ENCODE measurements at places on chromosomes 16 and 17.

DNA sequence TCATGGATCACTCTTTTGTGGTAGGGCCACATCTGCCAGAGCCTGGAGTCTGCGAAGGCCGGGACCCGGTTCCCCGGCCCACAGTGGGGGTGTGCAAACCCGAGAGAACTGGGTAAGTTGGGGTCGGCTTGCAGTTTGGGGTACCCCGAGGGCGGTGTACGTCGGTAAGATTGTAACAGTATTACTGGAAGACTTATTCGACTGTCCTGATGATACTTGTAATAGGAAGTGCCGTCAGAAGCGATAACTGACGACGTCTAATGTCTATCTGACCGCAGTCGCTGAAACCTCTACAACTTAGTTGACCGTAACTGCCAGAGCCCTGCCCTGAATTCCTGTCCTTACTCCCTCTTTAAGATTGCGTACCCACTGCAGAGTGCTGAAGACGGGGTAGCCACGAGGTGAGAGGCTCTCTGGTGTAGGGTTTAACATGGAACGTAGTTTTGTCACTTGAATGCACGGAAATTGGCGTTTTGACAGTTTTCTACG is 24.0 kb downstream of the TRPV2 start:
- DNase-seq, result peak; percentile 50

GRCh38 chr17:19418251-19418992 is 7.4 kb downstream of the RNF112 start:
- peak; percentile 20 for DNase-seq

GRCh38 chr16:7979448-7980132 is 610.7 kb downstream of the TMEM114 start:
- no peak for DNase-seq

DNA sequence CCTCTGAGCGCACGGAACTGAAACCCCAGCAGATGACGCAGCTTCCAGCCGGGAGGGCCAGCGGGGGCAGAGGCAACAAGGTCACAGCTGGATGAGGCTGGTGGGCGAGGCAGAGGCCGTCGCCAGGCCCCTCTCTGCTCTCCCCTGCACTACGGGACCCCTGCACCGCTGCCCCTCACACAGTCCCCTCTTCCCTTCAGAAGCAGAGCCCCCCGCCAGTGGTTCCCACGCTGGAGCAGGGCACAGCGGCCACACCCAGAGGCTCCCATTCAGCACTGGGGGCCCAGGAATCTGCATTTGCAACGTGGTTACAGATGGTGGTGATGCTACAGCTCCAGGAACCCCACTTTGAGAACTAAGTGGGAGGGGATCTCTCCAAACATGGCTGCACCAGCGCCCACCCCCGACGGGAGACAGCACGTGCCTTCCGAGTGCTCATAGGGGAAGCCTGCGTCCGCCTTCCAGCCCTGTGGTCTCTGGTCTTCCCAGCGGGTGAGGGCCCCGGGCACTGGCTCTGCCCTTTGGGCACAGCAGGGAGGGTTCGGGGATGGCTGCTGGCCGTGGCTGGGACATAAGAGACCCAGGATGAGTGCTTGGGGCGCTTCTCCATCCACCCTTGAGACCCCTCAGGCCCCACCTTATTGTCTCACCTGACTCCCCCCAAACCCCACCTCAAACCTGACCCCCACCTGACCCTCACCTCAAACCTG is 4.7 kb upstream of the RAB40B start:
- no peak for DNase-seq

DNA sequence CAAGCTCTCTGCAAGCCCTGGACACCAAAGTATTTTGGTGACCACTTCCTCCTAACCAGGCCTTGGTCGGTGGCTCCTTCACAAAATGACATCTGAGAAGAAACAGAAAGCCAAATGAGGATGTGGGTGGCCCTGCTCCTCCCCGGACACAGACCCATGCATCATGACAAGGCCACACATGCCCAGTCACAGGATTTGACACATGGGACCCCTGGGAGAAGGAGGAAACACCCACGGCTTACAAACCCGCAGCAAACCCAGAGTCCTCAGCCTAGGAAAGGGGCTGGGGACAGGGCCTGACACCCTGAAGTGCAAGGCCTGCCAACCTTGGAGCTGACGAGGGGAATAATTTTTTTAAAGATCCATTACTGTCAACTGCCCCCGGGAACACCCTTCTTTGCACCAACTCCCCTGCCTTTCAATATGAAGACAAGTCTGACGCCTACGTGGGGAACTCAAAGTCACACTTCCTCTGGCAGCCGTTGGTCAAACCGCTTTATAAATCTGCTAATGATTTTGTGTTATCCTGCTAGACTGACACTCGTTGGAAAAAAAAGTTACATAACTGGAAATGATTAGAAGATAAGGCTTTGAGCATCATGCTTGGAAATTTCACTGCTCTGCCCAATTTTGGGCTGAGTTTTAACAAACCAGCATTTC is 41.3 kb downstream of the GAS7 start:
- peak; percentile 4 for DNase-seq

- DNase-seq, result no peak
These were observed 538.7 kb downstream of the RBFOX1 start for GRCh38 chr16:7871371-7871770.

DNA sequence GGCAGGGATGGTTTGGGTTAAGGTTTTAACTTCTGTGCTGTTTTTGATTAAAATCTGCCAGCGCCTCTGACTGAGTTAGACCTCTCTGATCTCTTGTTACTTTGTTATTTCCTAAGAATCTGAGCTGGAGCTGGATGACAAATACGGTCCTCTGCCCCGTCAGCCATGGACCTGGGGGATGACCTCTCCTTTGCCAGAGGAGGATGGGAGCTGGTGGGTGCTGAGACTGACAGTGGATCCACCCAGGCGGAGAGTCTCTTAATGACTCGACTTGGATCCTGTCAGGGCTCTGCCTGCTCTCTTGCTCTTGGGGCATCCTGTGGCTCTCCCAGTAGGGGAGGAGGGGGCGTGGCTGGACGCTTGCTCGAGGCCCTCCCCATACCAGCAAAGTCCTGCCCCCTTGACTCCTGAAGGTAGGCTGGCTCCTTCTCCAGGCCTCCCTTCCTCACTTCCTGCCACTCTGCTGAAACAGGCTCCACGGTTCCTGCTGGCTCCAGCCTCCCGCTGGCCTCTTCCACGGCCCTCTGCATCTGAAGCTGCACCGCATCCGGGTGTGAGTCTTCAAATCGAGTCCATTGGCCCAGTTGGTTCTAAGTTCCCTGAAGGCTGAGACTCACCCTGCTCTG is 24.8 kb upstream of the MAP3K14 start:
- no peak for DNase-seq

DNA sequence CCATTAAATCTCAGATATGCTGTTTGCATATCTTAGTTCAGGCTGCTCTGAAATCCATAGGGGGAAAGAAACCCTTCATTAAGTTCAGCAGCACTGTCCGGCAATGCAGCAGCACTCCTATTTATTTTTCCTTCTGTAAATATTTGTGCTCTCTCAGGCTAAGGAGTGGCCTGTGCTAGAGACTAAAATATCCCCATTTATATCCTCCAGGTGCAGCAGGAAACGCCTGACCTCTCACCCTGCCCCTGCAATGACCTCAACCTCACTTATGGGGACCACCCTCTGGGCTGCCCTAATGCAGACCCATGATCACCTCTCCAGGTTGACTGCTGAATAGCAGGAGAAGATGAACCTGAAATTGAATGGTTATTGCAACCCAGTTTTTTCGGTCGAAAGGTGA is 165.0 kb upstream of the ELAC2 start:
- DNase-seq, result no peak

DNA sequence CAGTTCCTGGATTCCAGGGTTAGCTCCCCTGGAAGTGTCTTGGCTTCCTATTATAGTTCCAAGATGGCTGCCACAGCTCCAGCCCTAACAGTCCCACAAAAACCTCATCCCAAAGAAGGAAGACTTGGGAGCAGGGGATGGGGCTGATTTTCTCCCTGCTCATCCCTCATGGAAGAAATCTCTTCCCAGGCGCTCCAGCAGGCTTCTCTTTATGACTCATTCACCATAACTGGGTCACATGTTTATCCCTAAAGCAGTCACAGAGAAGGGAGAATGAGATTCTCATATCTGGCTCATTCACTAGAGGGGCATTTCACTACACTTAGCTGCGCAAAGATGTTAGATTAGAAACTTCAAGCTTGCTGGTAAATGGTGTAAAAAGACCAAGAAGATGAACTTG is 206.5 kb upstream of the IRX3 start:
- DNase-seq, result no peak

DNA sequence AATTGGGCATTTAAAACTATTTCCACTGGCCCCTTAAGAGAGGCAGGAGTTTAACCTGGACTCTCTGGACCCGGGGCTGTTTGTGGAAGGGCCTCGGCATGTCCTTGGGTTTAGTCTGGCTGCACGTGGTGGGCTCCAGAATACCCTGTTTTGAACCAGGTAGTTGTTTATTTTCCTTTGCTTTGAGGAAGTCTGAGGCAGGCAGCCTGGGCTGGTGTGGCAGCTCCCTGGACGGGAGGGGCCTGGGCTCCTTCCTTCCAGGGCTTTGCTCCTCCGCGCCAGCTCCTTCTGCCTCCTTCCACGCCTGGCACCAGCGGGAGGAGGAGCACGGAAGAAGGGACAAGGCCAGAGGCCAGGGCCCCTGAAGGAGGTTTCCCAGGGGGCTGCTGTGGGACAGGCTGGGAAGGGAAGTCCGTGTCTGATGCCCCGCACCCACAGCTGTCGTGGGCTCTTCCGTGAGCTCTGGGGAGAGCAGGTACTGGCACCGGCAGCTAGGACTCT is 15.5 kb downstream of the BANP start:
- no peak for DNase-seq

DNA sequence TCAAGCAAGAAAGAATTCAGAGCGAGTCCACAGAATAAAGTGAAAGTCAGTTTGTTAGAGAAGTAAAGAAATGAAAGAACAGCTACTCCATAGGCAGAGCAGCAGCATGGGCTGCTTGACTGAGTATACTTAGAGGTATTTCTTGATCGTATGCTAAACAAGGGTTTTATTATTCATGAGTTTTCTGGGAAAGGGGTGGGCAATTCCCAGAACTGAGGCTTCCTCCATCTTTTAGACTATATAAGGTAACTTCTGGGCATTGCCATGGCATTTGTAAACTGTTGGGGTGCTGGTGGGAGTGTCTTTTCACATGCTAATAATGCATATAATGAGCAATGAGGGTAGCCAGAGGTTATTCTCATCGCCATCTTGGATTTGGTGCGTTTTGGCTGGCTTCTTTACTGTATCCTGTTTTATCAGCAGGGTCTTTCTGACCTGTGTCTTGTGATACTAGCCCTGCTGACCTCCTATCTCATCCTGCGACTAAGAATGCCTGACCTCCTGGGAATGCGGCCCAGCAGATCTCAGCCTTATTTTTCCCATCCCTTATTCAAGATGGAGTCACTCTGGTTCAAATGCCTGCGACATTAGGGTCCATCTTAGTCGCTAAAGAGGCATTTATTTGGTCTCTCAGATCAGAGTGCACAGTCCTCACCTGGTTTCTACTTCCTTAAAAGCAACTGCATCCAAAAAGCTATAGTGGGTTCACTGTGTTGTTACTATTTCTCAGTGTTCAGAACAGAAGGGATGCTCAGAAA is 100.6 kb upstream of the CACNG5 start:
- DNase-seq, result no peak

DNA sequence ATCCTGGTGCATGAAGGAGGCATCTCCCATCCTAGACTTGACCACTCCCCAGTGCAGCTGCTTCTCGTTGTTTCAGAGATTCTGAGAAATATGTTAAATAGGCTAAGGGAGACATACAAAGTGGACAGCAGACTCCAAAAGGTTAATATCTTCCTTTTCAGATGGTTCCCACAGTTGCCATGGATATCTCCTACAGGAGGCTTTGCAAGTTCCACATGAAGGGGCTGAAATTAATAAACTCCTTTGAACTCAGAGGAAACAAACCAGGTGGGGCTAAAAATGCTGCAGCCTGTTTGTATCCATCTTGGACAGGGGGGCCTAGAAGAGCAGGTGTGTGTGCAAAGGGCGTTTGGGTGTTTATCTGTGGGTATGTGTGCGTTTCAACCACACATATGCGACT is 257.4 kb upstream of the XYLT1 start:
- no peak for DNase-seq

GRCh38 chr17:1289695-1290094 is 10.2 kb downstream of the TRARG1 start:
- DNase-seq, result no peak

GRCh38 chr17:79813297-79814126 is 16.6 kb upstream of the CBX8 start:
- DNase-seq, result no peak

- no peak for DNase-seq
These were observed 145.6 kb downstream of the AATF start for GRCh38 chr17:37094391-37094790.

- no peak for DNase-seq
These were observed 20.9 kb downstream of the PDZD9 start for GRCh38 chr16:21980032-21980431.

DNA sequence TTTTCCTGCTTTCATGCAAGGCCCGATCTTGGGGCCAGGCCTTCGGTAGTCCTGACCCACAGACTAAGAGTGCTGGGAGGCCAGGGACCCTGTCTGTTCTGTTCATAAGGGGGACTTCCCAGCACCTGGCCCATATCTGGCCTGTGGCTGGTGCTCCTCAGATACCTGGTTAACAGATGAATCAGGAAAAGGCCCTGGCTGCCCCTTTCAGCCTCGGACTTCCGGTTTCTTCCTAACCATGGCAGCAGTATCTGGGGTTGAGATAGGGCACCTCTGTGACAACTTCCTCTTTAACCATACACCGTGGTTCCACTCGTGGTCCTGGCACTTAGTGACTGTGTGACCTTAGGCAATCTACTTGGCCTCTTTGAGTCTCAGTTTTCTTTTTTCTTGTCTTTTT is 18.4 kb downstream of the PLCG2 start:
- DNase-seq, result peak; percentile 49

- DNase-seq, result peak; percentile 91
These were observed at the start of gene SLC7A6 for GRCh38 chr16:68264128-68265077. SLC7A6 (plus strand) TSS chr16:68264526; CDS start chr16:68274727, 10,201 bp downstream.

DNA sequence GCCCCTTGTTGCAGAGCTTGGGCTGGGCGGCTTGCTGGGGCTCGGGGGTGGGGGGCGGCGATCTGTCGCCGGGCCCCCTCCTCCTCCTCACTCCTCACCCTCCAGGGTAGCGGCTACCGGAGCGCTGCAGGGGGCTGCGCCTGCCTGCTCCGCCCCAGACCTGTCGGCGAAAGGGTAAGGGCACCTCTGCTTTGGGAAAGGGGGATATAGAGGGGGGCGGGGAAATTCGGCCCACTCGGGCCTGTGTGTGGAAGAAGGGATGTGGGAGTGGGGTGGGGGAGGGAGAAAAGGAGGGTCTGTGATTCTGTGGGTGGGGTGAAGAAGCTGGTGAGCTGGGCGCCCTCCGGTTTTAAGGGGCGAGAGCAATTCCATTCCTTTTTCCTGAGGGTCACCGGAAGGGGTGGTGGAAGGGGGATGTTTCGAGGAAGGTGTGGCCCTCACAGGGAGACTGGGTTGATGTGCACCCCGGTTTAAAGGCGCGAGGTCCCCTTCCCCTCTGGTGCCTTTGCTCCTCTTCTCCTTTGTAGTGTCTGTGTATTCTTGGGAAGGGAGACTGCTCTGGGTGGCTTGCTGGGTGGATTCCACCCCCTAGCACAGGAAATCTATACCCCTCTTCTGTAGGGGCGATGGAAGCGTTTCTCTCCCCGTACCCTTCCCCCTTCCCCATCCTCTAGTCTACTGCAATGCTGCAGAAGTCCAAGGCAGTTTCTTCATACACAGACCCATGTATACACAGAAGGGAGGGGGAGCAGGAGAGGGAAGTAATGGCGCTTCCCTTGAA is 878 bp downstream of the TAOK1 start:
- no peak for DNase-seq

Measured in activated CD4-positive, alpha-beta T cell treated with anti-CD3 and anti-CD28 coated beads, Interleukin-2, Interleukin-6, amounts not matched to agents 100 ng/mL and 50 ng/mL, durations not matched to agents 16 hours and 8 hours (primary cell).